ENCODE measurements at places on chromosomes 11 and 22.

- DNase-seq, result no peak
Measured at GRCh38 chr11:64876835-64877341, 1.5 kb downstream of the EHD1 start.

GRCh38 chr11:128022007-128022368, 565.4 kb downstream of the ETS1 start:
- no peak for DNase-seq

DNA sequence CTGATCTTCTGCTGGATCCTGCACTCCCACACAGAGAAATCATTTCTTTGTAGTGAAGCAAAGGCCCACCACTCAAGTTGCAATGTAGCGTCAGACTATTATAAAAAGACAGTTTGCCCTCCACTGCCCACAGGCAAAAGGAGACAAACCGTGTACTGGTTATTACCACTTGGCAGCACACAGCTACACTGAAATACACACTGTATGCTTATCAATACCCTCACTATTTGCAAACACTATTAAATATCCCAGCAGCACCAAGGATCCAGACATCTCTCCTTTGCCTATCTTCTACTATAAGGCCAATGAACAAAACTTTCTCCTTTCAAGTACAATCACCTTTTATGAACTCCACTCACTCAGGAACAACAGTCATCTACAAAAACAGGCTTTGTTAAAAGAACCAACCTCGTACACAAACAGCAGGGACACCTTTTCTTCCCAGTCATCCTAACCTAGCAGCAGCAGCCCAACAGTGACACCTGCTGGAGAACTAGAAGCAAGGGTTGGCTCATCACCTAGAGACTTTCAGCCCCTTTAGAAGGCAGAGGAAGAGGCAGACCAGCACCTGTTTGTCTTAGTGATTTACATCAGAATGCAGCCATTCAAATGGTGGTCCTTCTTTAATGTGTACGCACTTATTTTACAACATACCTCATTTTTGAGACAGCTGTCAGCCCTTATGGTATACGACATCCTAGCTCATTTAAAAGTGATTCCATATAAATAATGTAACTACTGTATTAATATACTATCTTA, 56.1 kb downstream of the AMBRA1 start:
- peak; percentile 61 for DNase-seq

- no peak for DNase-seq
Measured at GRCh38 chr22:24087071-24087795, 76.1 kb downstream of the CABIN1 start.

- DNase-seq, result no peak
Measured at GRCh38 chr11:331358-332060, 10.8 kb upstream of the IFITM3 start.

- DNase-seq, result peak; percentile 84
Measured at GRCh38 chr11:1762537-1763302, 1.0 kb downstream of the CTSD start.

DNA sequence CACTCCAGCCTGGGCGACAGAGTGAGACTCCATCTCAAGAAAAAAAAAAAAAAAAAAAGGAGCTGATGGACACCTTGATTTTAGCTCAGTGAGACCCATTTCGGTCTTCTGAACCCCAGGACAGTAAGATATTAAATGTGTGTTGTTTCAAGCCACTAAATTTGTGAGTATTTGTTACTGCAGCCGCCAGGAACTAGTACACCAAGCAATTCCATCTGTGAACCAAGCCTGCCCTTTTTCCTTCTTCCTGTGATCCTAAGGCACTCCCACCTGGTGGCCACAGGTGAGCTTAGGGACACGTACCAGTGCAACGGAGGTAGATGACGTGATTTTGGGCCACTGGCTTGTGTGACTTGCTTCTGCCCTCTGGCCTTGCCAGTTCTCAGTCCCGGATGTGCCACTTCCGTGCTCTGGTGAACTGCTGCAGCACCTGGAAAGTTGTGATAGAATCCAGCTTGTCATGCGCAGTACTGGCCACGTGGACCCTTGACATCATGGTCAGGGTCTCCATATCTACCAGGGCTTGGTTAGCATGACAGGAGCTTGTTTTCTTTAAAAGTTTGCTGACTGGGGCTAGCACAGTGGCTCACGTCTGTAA, 19.6 kb upstream of the ATXN10 start:
- no peak for DNase-seq

DNA sequence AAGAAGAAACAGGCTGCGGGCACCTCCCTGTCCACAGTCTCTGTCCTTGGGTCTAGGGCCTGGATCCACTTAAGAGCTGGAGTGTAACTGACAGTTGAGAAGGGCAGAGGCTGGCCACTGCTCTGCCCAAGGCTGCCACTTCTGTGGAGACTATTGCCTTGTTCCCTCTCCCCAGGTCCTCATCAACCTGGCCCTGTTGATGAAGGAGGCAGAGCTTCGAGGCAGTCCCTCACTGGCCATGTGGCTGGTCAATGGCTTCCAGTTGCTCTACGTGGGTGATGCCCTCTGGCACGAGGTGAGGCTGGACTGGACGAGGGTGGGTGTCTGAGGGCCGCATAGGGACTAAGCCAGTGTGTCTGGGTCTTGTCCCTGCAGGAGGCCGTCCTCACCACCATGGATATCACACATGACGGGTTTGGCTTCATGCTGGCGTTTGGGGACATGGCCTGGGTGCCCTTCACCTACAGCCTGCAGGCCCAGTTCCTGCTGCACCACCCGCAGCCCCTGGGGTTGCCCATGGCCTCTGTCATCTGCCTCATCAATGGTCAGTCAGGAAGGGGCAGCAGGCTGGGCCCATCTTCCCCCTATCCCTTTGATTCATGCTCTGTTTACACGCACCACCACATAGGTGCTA, 2.8 kb downstream of the ZNHIT2 start:
- no peak for DNase-seq

Data from H54 (cell line).